ENCODE measurements at places on chromosomes 11 and 22.

DNA sequence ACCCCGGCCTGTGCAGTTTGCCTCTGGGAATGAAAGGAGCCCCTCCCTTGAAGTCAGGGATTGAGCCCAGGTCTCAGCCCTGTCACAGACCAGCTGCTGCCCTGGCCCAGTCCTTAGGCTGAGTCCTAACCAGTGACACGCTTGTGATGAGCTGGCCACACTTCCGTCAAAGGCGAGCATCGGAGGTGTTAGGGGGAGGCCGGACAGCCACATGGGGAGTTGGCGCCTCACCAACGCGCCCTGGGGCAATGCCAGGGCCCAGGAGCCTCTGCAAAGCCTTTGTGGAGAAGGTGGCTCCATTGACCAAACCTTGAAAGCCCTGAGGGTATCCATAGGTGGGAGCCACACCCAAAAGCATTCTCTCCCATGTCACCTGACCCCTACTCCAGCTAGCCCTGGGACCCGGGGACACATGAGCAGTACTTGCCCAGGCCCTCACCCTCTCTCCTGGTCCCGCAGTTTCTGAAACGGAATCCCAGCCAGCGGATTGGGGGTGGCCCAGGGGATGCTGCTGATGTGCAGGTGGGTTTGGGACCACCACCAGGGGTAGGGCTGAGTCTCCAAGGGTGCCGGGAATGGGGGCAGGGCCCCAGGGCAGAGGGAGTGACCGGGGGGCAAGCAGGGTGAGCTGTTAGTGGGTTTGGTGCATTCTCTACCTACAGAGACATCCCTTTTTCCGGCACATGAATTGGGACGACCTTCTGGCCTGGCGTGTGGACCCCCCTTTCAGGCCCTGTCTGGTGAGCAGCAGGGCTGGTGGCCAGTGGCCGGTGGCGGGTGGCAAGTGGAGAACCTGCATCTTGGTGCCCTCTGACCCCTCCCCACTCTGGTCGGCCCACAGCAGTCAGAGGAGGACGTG, 3.7 kb downstream of the PTPRCAP start:
- no peak for DNase-seq

DNA sequence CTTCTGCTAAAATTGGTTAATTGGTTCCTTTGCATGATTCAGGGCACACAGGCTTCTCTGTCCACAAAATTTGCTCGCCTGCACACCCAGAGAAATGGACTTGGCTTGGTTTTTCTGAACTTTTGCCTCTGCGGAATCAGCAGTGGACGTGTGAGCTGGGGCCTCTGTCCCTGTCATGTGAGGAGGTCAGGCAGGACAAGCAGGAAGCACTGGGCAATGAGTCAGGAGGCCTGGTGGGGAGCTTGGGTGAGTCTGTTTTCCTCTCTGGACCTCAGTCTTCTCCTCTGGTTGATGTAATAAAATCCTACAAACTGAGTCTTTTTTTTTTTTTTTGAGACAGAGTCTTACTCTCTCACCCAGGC, 10.4 kb upstream of the CELSR1 start:
- DNase-seq: no peak

DNA sequence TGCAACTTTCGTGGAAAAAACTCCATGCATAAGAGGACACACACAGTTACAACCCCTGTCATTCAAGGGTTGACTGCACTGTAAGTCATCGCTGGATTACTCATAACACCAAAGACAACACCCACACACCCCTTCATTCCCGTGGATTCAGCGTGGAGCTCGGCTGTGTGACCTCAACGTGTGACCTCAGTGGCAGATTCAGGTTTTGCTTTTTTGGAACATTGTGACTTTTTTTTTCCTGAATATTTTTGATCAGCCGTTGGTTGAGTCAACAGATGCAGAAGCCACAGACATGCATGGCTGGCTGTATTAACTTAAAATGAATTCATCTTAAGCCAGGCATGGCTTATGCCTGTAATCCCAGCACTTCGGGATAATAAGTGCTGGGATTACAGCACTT, 19.7 kb upstream of the MUC5AC start:
- DNase-seq: no peak

GRCh38 chr22:48261706-48262105, 1499.3 kb downstream of the TBC1D22A start:
- no peak for DNase-seq

DNA sequence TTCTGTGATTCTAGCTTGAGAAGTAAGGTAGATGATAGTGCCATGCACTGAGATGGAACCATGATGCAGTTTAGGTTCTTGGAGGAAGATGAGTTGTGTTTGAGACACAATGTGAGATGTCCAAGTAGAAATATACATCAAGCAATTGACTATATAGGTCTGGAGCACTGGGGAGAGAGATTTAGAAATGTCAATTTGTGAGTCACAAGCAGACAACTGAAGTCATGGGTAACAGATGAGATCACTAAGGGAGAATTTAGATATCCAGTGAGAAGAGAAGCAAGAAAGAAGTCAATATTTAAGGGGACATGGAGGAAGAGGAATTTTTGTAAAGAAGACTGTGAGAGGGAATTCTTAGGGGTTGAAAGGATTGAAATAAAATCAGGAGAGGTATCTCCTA, 65.1 kb upstream of the RRAS2 start:
- no peak for DNase-seq

DNA sequence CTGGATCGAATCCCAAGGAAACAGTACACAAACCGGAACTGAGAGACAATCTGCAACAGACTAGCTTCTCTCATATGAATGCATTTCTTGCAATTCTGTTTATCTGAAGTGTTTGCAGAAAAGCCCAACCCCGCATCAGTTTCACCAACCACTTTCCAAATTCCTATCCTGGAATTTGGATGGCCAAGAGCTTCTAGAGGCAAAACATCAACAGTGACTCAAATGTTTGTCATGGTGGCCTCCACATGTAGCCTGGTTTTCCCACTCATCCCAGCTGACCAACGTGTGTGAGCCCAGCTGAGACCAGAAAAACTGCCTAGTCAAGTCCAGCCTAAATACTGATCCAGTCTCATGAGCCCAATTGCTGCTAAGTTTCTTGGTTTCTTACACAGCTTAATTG, 8.3 kb upstream of the MIEF1 start:
- DNase-seq: no peak

GRCh38 chr22:44181033-44181911, 547 bp downstream of the PARVG start:
- DNase-seq: no peak

- DNase-seq: no peak
These were observed 6.1 kb downstream of the NUP50 start for GRCh38 chr22:45169591-45170466.

- DNase-seq: peak; percentile 55
These were observed 38.0 kb downstream of the EXT2 start for GRCh38 chr11:44133335-44133946.
